ENCODE measurements at places on chromosomes 2 and 18. TPM values are rescaled to one million over a fixed set of nuclear protein-coding genes. Genes with fewer than 3 reads are reported as not detected.

The TBC1D8 gene
- 0.87 TPM for total RNA-seq

The RGPD4 gene
- 0.07 TPM for total RNA-seq

The SETBP1 gene
- 27.4 TPM for total RNA-seq

The CCDC121 gene
- total RNA-seq = 0.73 TPM

The GKN1 gene
- not detected for total RNA-seq

The CGREF1 gene
- 9.0 TPM for total RNA-seq

The KIDINS220 gene
- 26.1 TPM for total RNA-seq

The APCDD1 gene
- total RNA-seq = not detected

The B3GNT7 gene
- total RNA-seq = 0.05 TPM

The PLGLB1 gene
- total RNA-seq = 2.1 TPM

The MBP gene
- 54.3 TPM for total RNA-seq

The ALPG gene
- not detected for total RNA-seq

- peaks cover 5% of the 10 kb centered on the region for H3K36me3 ChIP-seq
- H3K27me3 ChIP-seq = no peaks in the 10 kb centered on the region
- peak; percentile 98 for DNase-seq
- peak overlapping the region; percentile 56 for H3K4me3 ChIP-seq
- peaks cover 14% of the 10 kb centered on the region for H3K4me1 ChIP-seq
These were observed 46.1 kb upstream of the PTMA start for GRCh38 chr2:231662028-231662810.

DNA sequence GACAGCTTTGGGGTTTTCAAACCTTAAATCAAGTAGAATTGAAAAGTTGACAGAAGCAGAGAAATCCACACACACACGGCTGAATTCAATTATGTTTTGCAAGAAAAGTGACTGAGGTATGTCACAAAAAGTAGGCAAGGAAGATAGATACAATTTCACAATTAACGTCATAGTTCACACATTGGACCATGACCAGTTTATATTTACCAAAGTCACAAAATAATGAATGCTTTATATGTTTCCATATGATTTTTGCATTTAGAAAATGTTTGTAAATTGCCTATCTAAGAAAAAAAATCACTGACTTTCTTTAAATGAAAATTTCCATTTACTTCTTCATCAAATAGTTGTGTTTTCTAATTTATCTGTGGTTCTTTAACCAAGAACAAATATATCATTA is 29.4 kb upstream of the ZNF516 start:
- no peak overlapping the region for H3K27ac ChIP-seq
- H3K36me3 ChIP-seq = no peaks in the 10 kb centered on the region
- H3K27me3 ChIP-seq = peaks cover 34% of the 10 kb centered on the region
- no peak overlapping the region for H3K4me3 ChIP-seq
- DNase-seq = no peak
- H3K4me1 ChIP-seq = peaks cover 8% of the 10 kb centered on the region

DNA sequence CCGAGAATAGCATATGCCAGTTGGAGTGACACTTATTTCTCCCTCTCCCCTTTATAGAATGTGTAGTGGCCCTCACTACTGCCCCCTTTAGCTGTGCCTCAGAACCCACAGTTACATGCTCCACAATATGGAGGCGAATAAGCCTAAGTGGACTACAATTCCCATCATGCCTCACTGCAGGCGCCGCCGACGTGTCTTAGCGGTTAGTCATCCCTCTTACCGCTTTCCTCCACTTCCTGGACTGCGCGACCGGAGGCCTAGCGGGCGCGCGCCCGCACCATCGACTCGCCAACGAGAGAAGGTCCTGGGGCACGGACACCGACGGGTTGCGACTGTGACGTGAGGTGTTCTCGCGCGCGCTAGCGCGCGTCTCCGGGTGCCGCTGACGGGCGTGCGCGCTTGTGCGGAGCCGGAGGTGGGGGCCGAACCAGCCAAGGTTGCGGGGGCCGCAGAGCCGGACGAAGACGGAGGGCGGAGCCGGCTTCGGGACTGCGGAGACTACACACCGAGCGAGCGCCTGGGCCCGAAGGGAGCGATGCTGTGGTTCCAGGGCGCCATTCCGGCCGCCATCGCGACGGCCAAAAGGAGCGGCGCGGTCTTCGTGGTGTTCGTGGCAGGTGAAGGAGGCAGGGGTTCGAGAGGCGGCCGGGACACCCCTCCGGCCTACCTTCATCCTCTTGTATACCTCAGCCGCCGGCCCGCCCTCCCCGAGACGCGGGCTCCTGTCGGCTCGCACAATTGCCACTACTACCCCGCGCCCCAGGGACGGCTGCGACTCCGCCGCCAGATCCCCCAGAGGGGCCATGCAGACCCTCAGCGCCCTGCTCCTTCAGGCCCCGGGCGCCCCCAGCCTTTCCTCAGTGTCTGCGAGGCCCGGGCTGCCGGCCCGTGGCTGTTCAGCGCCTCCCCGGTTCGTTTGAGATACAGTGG is at the start of gene UBXN4:
Gene UBXN4, plus strand, starts transcription at position 461 of the 930 bp plus-strand sequence. Its CDS starts 75 bp downstream, at position 536.
- H3K4me3 ChIP-seq = peak within 1 kb of the TSS; percentile 98
- H3K4me1 ChIP-seq = peaks cover 34% of the 10 kb centered on the region
- H3K27ac ChIP-seq = peak within 1 kb of the TSS; percentile 100
- no peaks in the 10 kb centered on the region for H3K27me3 ChIP-seq
- peaks cover 34% of the 10 kb centered on the region for H3K36me3 ChIP-seq

GRCh38 chr18:79699653-79700052 is 20.1 kb downstream of the CTDP1 start:
- DNase-seq = no peak

DNA sequence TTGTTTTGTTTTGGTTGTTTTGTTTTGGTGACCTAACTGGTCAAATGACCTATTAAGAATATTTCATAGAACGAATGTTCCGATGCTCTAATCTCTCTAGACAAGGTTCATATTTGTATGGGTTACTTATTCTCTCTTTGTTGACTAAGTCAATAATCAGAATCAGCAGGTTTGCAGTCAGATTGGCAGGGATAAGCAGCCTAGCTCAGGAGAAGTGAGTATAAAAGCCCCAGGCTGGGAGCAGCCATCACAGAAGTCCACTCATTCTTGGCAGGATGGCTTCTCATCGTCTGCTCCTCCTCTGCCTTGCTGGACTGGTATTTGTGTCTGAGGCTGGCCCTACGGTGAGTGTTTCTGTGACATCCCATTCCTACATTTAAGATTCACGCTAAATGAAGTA is at the start of gene TTR:
Gene TTR, plus strand, starts transcription at position 250 of the 400 bp plus-strand sequence. Its CDS starts 26 bp downstream, at position 276.
- no peaks in the 10 kb centered on the region for H3K4me1 ChIP-seq
- H3K36me3 ChIP-seq = no peaks in the 10 kb centered on the region
- H3K4me3 ChIP-seq = no peak within 1 kb of the TSS

DNA sequence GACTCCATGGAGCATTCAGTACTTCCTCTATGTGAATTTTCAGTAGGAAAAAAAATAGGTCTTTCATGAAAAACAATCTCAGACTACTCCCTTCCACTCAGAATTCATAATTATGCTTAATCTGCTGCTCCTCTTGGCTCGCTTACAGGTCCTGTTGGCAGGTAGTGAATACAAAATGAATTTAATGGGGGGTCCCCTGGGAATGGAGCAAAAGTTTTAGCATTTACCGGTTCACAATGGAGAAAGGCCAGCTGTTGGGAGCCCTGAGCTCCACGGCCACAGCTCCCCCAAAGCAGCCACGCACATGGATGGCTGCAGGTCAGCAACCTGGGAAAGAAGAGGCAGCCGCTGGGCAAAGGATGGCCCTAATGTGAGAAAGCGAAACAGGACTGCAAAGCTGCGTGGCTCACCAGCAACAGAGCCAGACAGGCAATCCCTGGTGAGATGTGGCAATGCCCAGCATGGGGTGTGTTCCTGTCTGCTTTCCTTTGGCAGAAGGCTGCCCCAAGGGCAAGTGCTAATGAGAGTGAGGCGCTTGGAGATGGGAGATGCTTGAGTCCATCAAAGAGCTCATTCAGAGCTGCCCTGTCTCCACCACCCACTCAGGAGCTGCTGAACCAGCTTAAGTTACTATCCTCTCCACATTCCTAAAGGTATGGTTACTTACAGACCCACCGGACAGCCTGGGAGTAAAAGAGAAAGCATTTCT is 447.4 kb downstream of the EPHA4 start:
- H3K4me1 ChIP-seq = no peaks in the 10 kb centered on the region
- no peak overlapping the region for H3K4me3 ChIP-seq
- no peaks in the 10 kb centered on the region for H3K36me3 ChIP-seq
- no peak for DNase-seq

GRCh38 chr18:37560003-37560402 is 5.6 kb downstream of the CELF4 start:
- no peak overlapping the region for H3K27ac ChIP-seq
- H3K36me3 ChIP-seq = no peaks in the 10 kb centered on the region
- no peaks in the 10 kb centered on the region for H3K4me1 ChIP-seq
- DNase-seq = no peak
- H3K4me3 ChIP-seq = no peak overlapping the region

- H3K36me3 ChIP-seq = no peaks in the 10 kb centered on the region
- peak overlapping the region; percentile 48 for H3K4me3 ChIP-seq
- H3K27ac ChIP-seq = no peak overlapping the region
- DNase-seq = no peak
- peaks cover 7% of the 10 kb centered on the region for H3K27me3 ChIP-seq
These were observed 362.3 kb downstream of the MYCN start for GRCh38 chr2:16302431-16303272.

- H3K27ac ChIP-seq = no peak overlapping the region
- H3K4me3 ChIP-seq = no peak overlapping the region
- peaks cover 20% of the 10 kb centered on the region for H3K4me1 ChIP-seq
- no peaks in the 10 kb centered on the region for H3K36me3 ChIP-seq
These were observed 30.7 kb downstream of the FBXO15 start for GRCh38 chr18:74116633-74117554.

- DNase-seq = no peak
- H3K36me3 ChIP-seq = no peaks in the 10 kb centered on the region
- H3K4me3 ChIP-seq = no peak overlapping the region
- H3K27ac ChIP-seq = no peak overlapping the region
- peaks cover under 1% of the 10 kb centered on the region for H3K27me3 ChIP-seq
- no peaks in the 10 kb centered on the region for H3K4me1 ChIP-seq
These were observed 332.9 kb downstream of the TGIF1 start for GRCh38 chr18:3782901-3783300.

DNA sequence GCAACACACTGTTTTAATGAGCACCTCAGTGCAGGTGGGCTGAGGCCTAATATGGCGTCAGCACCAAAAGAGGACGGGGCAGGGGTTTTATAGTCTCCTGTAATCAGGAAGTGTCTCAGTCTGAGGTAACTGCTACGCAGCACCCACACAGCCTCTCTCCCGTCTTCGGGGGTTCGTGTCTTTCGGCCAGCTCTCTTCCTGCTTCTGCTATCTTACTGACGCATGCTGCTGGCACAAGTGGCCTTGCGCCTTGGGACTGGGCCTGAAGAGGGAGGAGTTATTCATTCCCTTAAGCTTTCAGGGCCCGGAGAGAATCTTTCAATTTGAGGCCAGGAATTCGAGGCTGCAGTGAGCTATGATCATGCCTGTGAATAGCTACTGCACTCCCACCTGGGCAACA is 14.5 kb upstream of the PAPOLG start:
- peaks cover 10% of the 10 kb centered on the region for H3K27me3 ChIP-seq
- no peaks in the 10 kb centered on the region for H3K36me3 ChIP-seq
- peaks cover 7% of the 10 kb centered on the region for H3K4me1 ChIP-seq
- H3K27ac ChIP-seq = no peak overlapping the region
- no peak overlapping the region for H3K4me3 ChIP-seq

GRCh38 chr18:26003356-26003755 is 87.1 kb downstream of the SS18 start:
- H3K4me1 ChIP-seq = no peaks in the 10 kb centered on the region
- no peak overlapping the region for H3K27ac ChIP-seq
- DNase-seq = no peak
- H3K27me3 ChIP-seq = peaks cover 2% of the 10 kb centered on the region
- no peak overlapping the region for H3K4me3 ChIP-seq
- H3K36me3 ChIP-seq = no peaks in the 10 kb centered on the region

GRCh38 chr18:62777814-62778213 is 62.5 kb downstream of the PHLPP1 start:
- peaks cover 69% of the 10 kb centered on the region for H3K4me1 ChIP-seq
- H3K4me3 ChIP-seq = no peak overlapping the region
- peaks cover 13% of the 10 kb centered on the region for H3K36me3 ChIP-seq
- no peaks in the 10 kb centered on the region for H3K27me3 ChIP-seq
- no peak for DNase-seq

- no peaks in the 10 kb centered on the region for H3K36me3 ChIP-seq
- no peak for DNase-seq
- no peak overlapping the region for H3K4me3 ChIP-seq
- H3K4me1 ChIP-seq = no peaks in the 10 kb centered on the region
- H3K27me3 ChIP-seq = peaks cover 2% of the 10 kb centered on the region
These were observed 108.6 kb upstream of the FZD7 start for GRCh38 chr2:201925056-201925455.

GRCh38 chr2:144770616-144771230 is 250.8 kb upstream of the ZEB2 start:
- H3K27ac ChIP-seq = no peak overlapping the region
- H3K4me3 ChIP-seq = no peak overlapping the region
- peaks cover 8% of the 10 kb centered on the region for H3K27me3 ChIP-seq
- DNase-seq = no peak
- H3K4me1 ChIP-seq = no peaks in the 10 kb centered on the region

DNA sequence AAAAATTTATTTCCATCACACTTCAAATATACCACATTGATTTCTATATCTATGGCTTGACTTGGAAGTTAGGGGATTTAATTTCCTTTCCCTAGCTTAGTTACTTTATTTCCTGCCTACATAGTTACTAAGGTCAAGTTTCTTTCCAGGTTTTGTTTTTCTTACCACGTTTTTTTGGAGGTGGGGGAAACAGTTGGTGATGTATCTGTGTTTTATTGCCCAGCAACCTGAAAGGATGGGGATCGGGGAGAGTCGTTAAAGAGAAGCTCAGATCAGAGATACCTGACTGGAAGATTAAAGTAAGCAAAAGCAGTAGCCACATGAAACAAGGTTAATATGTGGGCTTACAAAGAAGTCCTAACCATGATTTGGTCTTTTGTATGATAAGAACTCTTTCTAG is 127.8 kb downstream of the OSBPL6 start:
- no peak for DNase-seq
- no peak overlapping the region for H3K4me3 ChIP-seq
- no peaks in the 10 kb centered on the region for H3K4me1 ChIP-seq
- no peaks in the 10 kb centered on the region for H3K36me3 ChIP-seq

GRCh38 chr18:35671966-35672603 is 90.5 kb downstream of the GALNT1 start:
- H3K27ac ChIP-seq = no peak overlapping the region
- H3K4me1 ChIP-seq = no peaks in the 10 kb centered on the region
- peaks cover 8% of the 10 kb centered on the region for H3K36me3 ChIP-seq
- H3K4me3 ChIP-seq = no peak overlapping the region
- H3K27me3 ChIP-seq = no peaks in the 10 kb centered on the region

DNA sequence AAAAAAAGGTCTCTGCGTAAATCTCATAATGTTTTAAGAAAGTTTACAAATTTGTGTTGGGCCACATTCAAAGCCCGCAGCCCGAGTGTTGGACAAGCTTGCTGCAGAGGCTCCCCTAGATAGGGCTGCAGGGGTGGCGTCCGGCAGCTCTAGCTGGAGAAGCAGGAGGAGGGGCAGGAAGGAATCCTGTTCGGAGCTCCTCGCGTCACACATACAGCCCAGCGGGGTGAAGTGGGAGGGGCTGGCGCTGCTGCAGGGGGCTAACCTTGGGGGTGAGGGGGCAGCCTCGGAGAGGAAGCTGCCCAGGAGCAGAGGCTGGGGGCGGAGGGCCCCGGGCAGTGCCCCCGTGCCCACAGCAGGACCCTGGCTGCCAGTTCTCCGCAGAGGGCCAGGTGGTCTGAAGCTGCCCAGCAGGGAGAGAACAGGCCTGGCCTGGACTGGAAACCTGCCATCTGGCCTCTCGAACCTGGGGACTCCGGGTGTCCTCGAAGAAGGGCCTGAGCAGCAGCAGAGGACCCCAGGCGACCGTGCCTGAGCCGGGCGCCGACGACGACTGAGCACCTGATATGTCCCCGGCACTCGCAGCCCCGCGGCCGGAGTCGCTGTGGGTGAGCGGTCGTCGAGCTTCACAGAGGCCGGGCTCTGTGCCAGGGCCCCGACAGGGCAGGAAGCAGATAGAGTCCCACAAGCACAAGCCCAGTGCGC is 2.6 kb upstream of the GPR35 start:
- no peaks in the 10 kb centered on the region for H3K27me3 ChIP-seq
- DNase-seq = no peak
- H3K4me3 ChIP-seq = no peak overlapping the region
- peaks cover 61% of the 10 kb centered on the region for H3K4me1 ChIP-seq

All from activated T-helper 2 cell treated with anti-CD3 and anti-CD28 coated beads, Interferon-gamma antibody, Interleukin-2, Interleukin-4, amounts not matched to agents 10 μg/mL and 5 μg/mL and 100 μg/mL, durations not matched to agents 14 hours and 24 hours and 36 hours (primary cell).